Stimulated activated CD8-positive, alpha-beta memory T cell treated with anti-CD3 and anti-CD28 coated beads, Interleukin-4, amount 100 ng/mL, for 1 hour (primary cell): ENCODE measurements at places on chromosomes 4 and X.

- no peak for DNase-seq
Observed at GRCh38 chrX:38961936-38962335, 160.7 kb downstream of the MID1IP1 start.

DNA sequence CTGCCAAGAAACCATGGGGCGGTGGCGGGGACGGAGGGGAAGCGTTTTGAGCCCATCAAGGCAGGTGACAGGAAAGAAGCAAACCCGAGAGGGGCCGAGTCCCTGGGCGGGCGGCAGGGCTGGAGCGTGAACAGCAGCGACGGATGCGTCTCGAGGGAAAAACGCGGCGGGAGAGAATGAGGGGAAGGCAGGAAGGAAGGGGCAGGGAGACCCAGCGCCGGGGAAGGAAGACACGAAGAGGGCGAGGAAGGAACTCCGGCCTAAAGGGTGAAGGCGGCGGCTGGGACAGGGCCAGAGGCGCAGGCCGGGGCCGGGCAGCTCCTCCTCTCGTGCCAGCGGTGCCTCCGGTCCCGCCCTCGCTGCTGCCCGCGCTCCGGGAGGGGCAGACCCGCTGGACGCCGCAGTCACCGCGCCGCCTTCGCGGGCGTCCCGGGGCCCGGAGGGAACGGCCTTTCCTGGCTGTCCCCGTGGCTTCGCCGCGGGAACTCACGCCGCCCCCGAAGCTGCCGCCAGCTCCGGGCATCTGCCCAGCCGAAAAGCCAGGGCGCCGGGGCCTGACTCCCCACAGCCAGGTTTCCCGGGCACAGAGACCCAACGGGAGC, 751 bp upstream of the RGS12 start:
- DNase-seq = no peak

DNA sequence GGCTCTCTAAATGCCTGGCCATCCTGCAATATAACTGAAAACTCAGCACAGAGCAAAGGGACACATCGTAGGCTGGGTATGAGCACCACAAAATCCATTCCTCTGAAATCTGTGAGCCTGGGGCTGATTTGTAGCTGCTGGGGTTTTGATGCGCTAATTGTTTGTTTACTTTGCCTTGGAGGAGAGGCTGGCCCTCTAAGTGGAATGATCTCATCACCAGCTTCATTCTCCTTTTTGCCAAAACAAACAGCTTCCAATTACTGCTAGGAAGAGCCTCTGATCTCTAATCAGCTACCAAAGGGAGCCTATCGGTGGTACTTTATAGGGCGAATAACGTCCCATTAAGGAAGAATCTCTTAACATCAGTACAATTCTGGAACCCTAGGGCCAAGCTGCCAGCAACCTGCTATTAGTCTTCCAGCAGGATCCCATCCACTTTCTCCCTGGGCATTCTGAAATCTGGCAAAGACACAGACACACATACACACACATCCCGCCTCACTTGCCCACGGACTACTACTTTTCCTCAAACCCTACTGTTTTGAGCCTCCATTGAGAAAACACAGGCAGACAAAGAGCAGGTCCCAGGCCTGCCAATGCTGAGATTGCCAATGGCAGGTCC, 5.8 kb downstream of the ANOS1 start:
- DNase-seq = no peak

- DNase-seq = no peak
Observed at GRCh38 chr4:1603413-1604135, 80.5 kb downstream of the FAM53A start.

DNA sequence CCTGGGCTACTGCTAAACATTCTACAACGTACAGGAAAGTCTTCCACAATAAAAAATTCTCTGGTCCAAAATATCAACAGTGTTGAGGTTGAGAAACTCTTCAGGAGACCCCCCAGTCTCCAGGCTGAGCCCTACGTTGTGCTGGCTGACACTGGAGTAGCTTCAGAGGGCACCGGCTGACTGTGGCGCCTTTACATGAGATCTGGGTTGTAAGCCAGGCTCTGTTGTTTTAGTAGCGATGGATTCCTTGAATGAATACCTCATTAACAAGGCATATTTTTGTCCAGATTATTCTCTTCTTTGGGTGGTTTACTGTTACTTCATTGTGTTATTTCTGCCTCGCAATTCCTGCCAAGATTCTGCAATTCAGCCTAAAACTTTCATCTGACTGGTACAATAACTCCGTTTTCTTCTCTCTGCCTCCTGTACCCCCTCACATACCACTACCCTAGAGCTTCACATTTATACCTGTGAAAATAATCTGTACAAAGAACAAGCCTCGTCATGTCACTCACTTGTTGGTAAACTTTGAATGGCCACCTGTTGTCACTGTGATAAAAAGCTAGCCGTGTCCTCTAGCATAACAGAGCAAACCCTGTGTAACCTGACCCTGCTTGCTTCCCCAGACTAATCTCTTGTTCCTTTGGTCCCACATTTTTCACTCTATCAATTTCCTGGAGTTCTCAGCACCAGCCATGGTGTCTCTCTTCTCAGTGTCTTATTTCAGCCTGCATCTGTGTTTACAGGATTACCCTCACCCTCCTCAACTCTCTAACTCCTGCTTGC, 1476.1 kb upstream of the TENM3 start:
- no peak for DNase-seq

GRCh38 chr4:108763226-108763593, 357 bp upstream of the ETNPPL start:
- no peak for DNase-seq
